Fibroblast of the conjunctiva (primary cell): ENCODE measurements at places on chromosomes 5 and 9.

GRCh38 chr5:128254789-128255188 lies 171.2 kb downstream of the SLC12A2 start:
- peak; percentile 34 for DNase-seq

GRCh38 chr9:36036253-36036779 lies 397 bp upstream of the RECK start:
- DNase-seq: no peak

DNA sequence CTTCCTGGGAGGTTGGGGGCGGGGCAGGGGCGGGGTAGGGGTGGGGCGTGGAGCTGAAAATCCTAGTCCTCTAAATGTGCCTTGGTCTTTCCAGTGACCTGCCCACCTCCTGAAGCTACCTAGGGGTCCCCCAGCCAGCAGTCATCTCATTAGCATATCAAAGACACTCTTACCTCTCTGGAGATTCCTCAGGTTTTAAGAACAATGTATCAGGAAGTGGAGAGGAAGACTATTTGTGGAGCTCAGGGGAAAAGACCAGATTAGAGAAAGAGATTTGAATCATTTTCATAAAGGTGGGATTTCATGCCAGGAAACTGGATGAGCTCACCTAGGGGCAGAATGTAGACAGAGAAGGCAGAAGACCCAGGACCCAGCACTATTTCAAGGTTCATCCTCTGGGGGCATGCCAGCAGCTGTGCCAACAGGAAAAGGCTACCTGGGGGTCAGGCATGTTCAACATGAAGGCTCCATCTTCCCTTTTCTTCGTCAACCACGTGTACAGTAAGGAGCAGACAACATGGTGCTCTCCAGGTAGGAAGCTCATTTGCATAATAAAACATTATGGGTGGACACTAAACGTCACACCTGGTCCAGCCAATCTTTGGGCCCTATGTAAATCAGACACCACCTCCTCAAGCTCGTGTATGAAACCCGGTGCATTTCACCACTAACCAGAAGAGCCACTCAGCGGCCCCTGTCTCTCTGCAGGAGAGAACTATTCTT lies 6.9 kb downstream of the GMCL2 start:
- no peak for DNase-seq

DNA sequence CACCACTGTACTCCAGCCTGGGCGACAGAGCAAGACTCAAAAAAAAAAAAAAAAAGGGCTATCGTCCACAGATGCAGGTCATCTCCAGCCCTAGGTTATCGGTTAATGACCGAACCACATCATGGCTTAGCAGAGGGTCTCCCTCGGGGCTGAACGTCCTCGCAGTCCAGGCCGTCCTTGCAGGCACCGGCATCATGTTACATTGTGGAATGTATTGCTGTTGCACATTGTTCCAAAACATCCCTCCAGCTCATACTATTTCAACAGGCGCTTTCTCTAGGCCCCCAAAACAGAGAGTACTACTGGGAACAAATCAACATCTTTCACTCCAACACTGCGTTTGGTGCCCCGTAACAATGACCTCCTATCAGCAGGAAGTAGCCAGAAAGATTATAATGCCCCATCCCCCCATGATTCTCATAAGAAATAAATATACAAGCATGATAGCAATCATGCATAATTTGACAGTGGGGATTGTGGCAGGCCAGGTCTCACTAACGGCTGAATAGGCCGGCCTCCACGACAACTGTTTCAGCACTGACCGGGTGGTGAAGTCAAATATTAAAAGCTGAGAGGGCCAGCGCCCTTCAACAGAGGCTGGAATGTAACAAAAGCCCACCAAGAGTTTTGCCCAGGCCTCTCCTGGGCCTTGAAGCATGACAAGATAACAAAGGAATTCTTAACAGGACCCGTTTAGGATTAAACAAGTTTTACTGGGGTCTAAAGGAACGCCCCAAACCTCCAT lies 1.1 kb upstream of the LCN9 start:
- no peak for DNase-seq

GRCh38 chr5:179296150-179296821 lies 49.0 kb downstream of the ADAMTS2 start:
- no peak for DNase-seq

GRCh38 chr9:133714606-133715294 lies 23.4 kb downstream of the SARDH start:
- peak; percentile 35 for DNase-seq
